EH (cell line): ENCODE measurements at places on chromosomes 11 and 22.

GRCh38 chr22:26766510-26767350 lies 109.3 kb downstream of the MIAT start:
- no peak for DNase-seq

- peak; percentile 48 for DNase-seq
These were observed 32.4 kb upstream of the PRR5 start for GRCh38 chr22:44669561-44669976.

GRCh38 chr22:41327124-41327523 lies 25.8 kb downstream of the ZC3H7B start:
- no peak for DNase-seq

DNA sequence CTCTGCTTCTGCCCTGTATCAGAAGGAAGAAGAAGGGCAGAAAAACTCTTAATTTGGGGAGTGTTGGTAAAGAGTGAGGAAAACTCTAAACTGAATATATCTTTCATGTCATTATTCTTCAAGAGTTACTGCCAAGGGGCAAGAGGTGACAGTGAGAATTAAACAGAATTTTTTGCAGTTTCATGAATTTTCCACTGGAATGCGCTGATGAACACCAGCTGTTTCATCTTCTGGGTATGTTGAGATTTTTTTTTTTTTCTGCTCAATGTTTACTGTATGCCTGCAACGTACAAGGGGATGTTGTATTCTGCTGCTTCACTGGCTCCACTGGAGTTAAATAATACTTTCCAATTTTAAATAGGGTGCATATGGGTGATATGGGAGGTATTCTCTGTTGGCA lies 117.8 kb downstream of the FAM76B start:
- DNase-seq, result no peak

- DNase-seq, result no peak
These were observed 46.6 kb downstream of the CHRDL2 start for GRCh38 chr11:74684661-74685060.

- DNase-seq, result no peak
These were observed 438.2 kb downstream of the BUD13 start for GRCh38 chr11:116334596-116334995.

DNA sequence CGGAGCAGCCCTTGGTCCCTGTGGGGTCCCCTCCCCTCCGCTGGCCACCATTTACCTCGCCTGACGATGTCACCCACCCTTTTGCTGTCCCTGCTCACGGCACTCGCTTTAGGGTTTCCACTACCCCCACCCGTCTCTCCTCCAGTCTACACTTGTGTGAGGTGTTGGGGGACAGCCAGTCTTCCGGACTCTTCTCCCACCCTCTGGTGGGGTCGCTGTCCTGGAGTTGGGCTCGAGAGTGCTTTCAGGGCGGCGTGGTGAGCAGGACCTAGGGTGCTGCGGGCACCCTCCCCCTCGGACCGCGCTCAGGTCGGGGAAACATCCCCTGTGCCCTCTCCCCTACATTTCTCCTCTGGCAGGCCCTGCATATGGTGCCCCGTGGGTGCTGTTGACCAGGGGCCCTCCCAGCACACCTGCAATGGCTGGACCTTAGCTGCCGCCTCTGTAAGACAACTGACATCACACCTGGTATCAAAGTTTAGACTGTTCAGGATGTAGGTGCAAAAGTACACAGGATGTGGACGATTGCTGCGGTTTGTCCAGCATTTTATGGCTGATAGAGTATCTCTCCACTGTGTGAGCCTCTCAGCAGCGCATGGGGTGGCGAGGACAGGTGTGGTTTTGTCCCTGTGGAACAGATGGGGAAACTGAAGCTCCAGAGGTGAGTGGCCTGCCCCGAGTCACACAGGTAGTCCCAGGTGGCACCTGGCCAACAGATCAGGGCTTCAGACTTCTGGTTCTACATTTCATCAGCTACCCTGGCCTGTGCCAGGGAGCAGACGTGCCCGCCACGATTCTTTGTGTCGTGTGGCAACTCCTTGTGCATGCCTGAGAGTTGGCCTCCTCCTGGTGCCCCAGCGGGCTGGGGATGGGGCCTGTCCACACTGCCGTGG lies 1.2 kb downstream of the GRK2 start:
- no peak for DNase-seq

DNA sequence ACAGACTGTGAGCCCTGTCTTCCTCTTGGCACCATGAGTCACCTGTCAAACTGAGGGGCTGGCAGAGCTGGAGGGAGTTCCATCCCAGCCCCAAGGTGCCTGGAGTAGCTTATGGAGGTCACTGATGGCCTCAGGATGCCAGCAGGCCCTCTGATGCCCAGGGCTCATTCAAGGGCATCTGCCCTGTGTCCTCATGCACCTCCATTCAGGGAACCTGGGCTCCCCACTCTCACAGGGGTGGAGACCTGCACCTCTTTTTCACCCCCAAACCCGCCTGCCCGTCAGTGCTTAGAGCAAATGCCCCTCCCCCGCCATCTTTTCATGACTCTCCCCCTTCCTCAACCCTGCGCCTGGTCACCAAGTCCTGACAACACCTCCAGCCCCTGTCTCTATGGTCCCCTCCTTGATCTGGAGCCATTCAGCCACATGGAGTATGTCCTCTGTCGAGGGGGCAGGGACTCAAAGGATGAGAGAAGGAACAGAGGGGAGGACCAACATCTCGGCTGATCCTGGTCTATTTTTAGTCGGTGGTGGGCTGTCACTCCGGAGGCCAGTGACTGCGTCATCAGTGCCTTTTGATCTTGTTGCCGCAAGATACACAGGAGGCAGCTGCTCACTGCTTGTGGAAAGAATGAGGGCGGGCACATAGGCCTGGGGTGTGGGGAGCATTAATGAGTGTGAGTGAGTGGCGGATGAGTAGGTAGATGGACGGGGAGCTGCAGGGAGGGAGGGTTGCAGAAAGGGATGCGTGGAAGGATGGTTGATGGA lies 72.2 kb downstream of the CDKN1C start:
- DNase-seq, result peak; percentile 63

GRCh38 chr22:31857247-31857646 lies 87.1 kb upstream of the YWHAH start:
- no peak for DNase-seq

- DNase-seq, result peak; percentile 80
These were observed 6.7 kb downstream of the CARD18 start for GRCh38 chr11:105132716-105133511.

GRCh38 chr11:14703731-14704130 lies 60.1 kb downstream of the PDE3B start:
- no peak for DNase-seq

GRCh38 chr11:1665313-1665712 lies 31.7 kb upstream of the KRTAP5-6 start:
- DNase-seq, result no peak

DNA sequence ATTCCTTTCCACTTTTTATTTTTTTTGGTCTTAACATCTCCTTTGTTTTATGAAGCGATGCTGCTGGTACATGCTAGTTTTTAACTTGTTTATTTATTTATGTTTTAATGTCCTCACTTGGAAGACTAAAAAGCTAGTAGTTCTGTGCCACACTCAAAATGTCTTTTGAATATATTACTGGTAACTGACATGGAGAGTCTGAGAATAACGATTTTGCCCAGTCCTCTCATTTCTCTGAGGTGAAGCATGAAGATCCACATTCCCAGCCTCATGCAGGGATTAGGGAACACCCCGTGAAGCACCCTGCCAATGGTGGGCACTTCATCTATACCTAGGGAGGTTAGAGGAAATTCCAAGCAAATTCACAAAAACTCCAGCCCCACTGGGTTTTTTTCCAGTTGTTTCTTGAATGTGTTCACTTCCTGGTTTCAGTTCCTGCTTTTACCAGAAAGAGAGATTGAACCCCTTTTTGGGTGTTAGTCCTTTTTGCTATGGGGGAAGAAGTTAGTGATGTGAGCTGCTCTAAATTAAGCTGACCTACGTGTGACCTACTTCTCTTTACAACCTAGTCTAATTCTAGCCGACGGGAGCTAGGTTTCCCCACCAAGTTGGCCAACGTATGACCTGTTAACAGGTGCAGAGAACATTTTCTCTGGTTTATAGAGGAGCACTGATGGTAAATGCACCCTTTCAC lies 106.1 kb downstream of the SLC1A2 start:
- no peak for DNase-seq

GRCh38 chr11:44876906-44877305 lies 73.8 kb downstream of the TP53I11 start:
- no peak for DNase-seq

- peak; percentile 94 for DNase-seq
These were observed 19.4 kb upstream of the TSKU start for GRCh38 chr11:76763573-76764346.

DNA sequence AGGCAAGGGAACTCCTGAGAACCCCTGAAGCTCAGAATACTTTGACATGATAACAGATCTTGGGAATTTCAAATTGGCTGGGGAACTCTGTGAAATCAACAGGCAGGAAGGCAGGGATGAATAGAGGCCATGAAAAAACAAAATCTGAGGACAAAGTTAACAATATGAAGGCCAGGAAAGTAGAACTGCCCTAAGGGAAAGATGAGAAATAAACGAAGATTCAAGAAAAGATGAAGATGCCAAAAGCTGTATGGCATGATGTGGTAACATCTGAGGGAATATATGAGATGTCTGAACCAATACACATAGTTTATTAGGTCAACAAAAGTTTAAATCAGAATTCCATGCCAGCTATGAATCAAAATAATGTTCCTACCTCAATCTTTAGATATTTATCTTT lies 25.0 kb downstream of the SERGEF start:
- DNase-seq, result peak; percentile 51

GRCh38 chr11:16086229-16086819 lies 270.0 kb downstream of the SOX6 start:
- no peak for DNase-seq

DNA sequence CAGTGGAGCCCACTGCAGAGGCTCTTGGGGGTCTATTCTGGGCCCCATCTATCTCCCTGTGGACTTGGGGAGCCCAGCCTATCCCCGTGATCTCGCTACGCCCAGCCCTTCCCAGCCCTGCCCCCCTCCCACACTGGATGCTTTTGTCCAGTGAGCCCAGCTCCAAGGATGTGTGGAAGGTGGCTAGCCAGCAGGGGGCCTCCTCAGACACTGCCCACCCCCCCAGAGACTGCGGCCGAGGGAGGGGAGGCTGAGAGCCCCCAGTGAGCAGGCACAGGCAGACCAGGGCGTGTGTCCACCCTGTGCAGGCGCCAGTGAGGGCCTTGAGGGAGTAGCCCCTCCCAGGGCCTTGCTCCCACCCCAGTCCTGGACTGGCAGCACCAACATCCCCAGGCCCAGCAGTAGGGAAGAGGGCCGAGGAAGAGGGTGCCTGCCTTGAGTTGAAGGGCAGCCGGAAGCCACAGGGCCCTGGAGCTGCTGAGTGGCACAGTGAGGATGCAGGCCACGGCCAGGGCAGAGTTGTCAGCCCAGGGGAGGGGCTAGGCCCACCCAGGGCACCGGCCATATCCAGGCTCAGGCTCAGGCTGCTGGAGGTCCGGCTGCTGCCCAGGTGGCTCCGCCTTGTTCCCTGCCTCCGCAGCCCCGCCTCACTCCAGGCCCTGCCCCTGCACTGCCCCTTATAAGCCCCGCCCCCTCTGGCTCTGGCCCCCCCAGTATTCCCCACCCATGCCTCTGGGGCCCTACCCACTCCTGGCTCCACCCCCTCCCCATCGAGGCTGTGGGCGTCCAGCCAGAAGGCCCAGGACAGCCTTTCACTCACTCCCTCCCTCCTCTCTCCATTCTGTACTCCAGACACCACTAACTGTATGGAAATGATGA lies 28.0 kb downstream of the MOB2 start:
- peak; percentile 22 for DNase-seq

GRCh38 chr11:70477609-70478008 lies 79.3 kb downstream of the CTTN start:
- DNase-seq, result no peak

GRCh38 chr22:23236026-23236425 lies 55.7 kb downstream of the BCR start:
- no peak for DNase-seq

DNA sequence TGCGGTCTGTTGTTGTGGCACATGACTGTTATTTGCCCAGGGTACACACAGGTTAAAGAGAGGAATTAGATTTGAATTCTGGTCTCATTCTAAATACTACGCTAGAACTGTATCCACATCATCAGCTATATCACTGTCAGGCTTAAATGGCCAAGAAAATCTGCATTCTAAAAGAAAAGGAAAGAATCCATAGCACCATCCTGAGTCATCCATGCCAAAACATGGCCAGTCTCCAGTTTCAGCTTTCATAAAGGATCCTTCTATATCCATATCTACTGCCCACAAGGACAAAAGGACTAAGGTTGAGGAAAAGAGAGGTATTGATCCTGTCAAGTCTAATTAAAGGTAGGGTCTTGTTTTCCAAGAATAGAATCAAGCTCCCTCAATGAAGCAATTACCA lies 73.6 kb upstream of the GDPD4 start:
- peak; percentile 64 for DNase-seq

- DNase-seq, result no peak
These were observed 2.0 kb downstream of the CD3E start for GRCh38 chr11:118306556-118306955.

DNA sequence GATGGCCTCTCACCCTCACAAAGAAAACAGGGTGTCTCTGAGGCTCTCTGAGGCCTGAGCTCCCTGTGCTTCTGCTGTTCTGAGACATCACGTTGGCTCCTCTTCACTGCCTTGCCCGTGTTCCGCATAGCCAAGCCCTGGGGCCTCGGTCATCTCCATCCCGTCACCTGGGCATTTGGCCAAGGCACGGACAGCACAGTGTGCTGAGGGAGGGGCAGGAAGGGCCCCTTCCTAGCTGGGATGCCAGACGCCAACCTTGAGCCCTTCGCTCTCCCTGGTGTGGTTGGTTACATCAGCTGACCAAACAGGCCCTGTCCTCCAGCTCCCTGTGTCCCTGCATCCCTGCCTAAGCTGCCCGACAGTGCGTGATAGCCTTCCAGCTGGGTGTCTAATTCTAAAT lies 25.9 kb downstream of the MOV10L1 start:
- DNase-seq, result peak; percentile 95

GRCh38 chr11:124623861-124624525 lies 1.3 kb downstream of the TBRG1 start:
- peak; percentile 51 for DNase-seq
